ENCODE measurements at places on chromosomes 12 and 14.

- DNase-seq: no peak
These were observed 23.2 kb downstream of the AP5M1 start for GRCh38 chr14:57291692-57292647.

GRCh38 chr14:94961386-94962165 is 191.7 kb upstream of the GSC start:
- DNase-seq: no peak

DNA sequence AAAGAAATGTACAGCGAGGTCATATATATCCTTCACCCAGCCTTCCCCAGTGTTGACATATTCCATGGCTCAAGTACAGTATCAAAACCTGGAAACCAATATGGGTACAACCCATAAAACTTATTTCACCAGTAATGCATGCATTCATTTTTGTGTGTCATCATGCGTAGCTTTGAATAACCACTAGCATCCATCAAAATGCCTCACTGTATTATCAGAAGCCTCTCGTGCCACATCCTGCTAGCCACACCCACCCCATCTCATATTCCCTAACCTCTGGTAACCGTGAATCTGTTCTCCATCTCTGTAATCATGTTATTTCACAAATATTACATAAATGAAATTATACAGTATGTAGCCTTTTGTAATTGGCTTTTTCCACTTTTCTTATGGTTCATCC is 314.3 kb downstream of the RAD51B start:
- no peak for DNase-seq

- DNase-seq: no peak
These were observed 105.1 kb downstream of the ERGIC2 start for GRCh38 chr12:29275834-29276233.

DNA sequence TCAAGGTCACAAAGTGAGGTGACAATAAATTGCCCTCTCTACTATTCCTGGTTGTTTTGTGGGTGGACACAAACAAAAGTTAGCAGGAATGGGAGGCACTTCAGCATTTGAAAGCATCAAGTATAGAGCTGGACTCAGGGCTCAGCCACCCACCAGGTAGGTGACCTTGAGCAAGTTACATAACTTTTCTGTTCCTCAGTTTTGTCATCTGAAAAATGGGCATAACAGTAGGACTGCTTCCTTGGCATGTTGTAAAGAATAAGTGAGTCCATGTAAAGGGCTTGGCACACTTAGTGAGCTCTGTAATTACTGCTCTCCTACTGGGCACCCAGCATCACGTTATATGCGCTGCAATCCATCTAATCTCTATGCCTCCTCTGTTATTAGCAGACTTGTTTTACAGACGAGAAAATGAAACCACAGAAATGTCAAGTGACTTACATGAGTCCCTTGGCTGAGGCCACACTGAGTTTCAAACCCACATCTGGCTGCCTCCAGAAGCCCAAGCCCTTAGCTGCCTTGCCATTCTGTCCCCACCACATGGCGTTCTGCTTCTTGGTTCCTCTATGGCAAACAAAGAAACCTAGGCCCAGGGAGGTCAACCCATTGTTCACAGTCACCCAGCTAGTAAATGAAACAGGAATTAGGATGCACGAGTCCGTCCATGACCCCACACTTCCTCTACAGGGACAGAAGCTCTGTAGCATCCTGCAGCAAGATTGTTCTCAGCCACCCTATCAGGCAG is 63.2 kb upstream of the SLC24A4 start:
- DNase-seq: no peak

DNA sequence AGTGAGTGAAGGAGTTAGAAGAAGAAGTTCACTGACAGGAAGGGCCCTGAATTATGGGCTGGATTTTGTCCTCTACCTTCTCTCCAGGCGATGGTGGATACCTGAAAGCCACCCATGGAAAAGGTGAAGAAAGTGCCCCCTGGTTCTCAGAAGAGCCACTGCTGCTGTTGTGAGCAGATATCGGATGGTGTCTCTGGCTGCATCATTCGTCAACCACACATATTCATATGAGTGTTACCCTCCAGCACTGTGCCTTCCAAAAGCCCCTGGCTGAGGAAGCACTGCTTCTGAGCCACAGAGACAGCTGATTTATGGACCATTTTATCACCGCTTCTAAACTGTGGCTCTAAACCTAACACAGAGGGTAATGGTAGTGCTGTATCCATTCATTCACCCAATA is 2.0 kb upstream of the ACTN1 start:
- DNase-seq: no peak

DNA sequence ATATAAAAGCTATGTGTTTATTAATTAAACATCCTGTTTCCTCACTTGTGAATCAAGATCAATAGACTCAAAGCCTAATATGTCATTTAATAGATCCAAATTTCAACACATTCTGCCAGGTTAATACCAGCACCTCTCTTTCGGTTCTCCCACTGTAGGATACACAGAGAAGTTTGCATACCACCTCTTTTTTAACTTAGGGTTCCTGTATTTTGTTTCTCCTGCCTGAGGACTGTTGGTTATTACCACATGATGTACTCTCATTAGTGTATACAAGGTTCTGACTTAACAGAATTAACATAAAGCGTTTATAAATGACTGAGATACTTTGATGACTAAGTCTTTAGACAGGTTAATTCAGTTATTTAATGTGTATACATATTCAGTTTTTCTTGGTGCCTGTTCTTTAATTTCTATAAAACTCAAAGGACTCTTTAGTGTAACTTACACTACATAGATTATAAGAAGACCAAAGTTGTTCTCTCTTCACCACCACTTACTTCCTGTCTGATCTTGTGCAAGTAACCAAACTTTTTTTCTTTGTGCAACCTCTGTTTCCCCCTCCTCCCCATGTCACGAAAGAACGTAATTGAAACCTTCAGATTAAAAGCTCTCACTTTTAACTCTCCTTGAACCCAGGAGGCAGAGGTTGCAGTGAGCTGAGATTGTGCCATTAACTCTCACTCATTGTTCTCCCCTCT is 89.8 kb upstream of the DNM1L start:
- no peak for DNase-seq

- peak; percentile 32 for DNase-seq
These were observed 755 bp upstream of the ATF7IP start for GRCh38 chr12:14364583-14365271.

GRCh38 chr12:27998170-27998569 is 25.6 kb upstream of the PTHLH start:
- DNase-seq: no peak

DNA sequence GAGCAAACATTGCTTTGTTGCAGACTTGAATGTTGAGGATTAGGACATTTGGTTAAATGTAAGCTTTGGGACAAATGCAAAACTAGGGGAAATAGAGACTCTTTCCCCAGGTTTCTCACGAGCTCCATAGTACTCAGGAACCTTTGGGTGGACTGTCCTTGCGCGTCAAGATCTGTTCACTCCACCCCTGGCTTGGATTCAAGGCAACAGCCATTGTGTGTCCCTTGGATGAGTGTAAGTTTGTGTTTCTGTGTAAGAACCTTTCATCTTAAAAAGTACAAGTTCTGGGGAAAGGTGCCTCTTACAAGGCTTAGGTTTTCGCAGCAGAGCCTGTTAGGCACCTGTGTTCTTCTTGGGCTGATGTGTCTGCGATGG is 3.7 kb downstream of the SUSD6 start:
- no peak for DNase-seq

- DNase-seq: no peak
These were observed 183.3 kb downstream of the PTPRO start for GRCh38 chr12:15505616-15506015.

GRCh38 chr12:127334912-127335644 is 931.9 kb upstream of the TMEM132C start:
- DNase-seq: no peak

DNA sequence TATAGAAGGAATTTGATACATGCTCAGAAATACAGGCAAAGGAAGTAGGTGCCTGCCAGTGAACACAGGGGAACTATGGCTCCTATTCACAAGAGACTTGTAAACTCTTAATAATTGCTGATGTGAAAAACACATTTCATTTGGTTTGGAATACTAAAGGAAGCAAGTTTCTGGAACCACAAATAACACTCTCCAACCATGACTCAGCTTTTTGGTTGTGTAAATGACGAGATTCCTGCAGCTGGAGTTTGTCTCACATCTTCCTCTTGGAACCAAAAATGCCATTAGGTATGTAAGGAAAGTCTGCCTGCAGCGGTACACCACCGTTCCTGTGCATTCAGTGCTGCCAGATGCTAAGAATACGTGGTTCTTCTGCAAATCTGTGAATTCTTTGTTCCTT is 4.5 kb upstream of the OR11H6 start:
- no peak for DNase-seq

GRCh38 chr12:115661112-115661511 is 616.4 kb downstream of the MED13L start:
- no peak for DNase-seq

DNA sequence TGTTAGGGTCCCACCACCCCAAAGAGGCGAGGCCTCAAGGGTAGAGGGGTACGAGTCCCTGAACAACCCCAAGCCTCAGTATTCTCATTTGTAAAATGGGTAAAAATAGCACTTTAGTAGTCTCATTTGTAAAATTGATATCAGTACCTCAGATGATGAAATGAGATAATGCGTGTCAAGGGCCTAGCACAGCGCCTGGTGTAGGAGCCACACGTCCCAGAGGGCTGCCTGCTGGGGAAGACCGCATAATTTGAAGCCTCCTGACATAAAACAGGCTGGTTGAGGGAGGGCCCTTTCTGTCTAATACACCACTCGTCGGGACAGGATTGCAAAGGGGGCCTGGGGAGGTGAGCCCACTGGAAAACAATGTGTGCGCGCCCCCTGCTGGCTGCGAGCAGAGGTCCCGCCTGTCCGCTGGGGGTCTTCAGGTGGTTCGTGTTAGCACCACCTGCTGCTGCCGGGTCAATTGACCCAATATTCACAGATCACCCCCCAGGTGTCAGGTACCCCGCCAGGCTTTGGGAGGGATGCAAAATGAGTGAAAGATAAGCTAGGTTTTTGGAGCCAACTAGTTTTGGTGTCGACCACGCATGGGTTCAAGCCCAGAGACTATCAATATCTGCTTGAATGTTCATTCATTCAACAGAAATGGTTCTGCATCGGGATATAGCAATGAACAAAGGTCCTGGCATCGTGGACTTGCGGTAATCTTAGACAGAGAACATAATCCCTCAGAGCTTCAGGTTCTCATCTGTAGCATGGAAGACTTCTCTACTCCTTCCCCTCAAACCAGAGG is 24.7 kb upstream of the IRF2BPL start:
- peak; percentile 69 for DNase-seq

- no peak for DNase-seq
These were observed 101.6 kb downstream of the TSPAN9 start for GRCh38 chr12:3178671-3179313.

DNA sequence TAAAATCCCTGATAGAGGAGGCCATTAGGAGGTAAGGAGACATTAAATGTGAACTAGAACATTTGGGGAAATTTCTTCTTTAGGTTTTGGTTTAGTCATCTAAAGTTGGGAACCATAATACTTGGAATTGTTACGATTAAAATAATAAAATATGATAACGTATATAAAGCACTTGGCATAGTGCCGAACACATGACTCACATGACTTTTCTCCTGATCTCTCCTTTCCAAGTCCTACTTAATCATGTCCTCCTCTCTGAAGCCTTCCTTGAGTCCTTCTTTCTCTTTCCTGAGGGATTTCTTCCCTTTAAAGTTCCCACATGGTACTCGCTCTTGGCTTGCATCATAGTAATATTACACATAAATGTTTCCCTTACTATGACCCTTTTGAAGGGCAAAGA is 20.0 kb downstream of the BEST3 start:
- DNase-seq: no peak

Data from left lobe of liver (tissue), 2 donors.